ENCODE measurements at places on chromosomes 4 and X.

GRCh38 chr4:1961563-1961962 lies 47.2 kb downstream of the NELFA start:
- no peak for DNase-seq

- DNase-seq, result no peak
Observed at GRCh38 chr4:72665171-72665968, 96.3 kb upstream of the ADAMTS3 start.

- no peak for DNase-seq
Observed at GRCh38 chrX:51435101-51435500, 61.3 kb downstream of the NUDT11 start.

DNA sequence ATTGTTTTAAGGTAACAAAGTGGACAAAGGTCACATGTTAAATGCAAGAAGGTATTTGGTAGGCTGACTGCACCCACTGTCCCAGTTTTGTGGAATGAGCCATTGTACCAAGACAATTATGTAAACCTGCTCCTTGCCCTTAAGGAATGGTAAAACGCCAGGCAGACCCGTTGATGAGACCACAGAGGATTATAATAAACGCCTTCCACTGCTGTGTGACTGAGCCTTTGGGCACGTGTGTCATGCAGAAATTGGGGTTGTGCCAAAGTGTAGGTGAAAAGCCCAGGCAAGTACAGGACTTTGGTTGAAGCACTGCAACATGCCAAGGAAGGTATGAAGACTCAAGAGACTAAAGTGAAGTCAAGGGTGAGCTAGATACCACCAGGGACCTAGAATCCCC lies 59.7 kb downstream of the LRRC66 start:
- no peak for DNase-seq

- DNase-seq, result no peak
Observed at GRCh38 chrX:17828171-17828570, 32.9 kb downstream of the RAI2 start.

GRCh38 chr4:76549765-76550164 lies 114.7 kb downstream of the SHROOM3 start:
- DNase-seq, result no peak

- DNase-seq, result no peak
Observed at GRCh38 chr4:6280365-6280996, 10.8 kb downstream of the WFS1 start.

DNA sequence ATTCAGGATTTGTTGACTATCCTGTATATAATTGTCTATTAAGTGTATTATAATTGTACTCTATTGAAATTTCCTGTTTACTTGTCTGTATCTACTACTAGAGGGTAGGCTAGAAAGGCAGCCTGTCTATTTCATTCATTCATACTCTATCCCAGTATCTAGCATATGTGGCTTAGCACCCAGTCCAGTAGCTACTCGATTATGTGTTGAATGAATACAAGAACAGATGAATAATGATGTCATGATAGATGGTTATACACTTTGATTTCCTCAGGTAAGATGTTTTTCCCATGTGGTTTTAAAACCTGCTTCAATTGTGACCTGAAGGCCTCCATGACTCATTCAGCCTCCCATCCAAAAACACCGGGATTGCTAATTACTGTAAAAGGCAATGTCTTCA lies 68.0 kb downstream of the IL21 start:
- DNase-seq, result no peak

- DNase-seq, result no peak
Observed at GRCh38 chrX:68666580-68666979, 19.1 kb downstream of the STARD8 start.

GRCh38 chr4:81898862-81899504 lies 427.3 kb upstream of the RASGEF1B start:
- DNase-seq, result no peak

DNA sequence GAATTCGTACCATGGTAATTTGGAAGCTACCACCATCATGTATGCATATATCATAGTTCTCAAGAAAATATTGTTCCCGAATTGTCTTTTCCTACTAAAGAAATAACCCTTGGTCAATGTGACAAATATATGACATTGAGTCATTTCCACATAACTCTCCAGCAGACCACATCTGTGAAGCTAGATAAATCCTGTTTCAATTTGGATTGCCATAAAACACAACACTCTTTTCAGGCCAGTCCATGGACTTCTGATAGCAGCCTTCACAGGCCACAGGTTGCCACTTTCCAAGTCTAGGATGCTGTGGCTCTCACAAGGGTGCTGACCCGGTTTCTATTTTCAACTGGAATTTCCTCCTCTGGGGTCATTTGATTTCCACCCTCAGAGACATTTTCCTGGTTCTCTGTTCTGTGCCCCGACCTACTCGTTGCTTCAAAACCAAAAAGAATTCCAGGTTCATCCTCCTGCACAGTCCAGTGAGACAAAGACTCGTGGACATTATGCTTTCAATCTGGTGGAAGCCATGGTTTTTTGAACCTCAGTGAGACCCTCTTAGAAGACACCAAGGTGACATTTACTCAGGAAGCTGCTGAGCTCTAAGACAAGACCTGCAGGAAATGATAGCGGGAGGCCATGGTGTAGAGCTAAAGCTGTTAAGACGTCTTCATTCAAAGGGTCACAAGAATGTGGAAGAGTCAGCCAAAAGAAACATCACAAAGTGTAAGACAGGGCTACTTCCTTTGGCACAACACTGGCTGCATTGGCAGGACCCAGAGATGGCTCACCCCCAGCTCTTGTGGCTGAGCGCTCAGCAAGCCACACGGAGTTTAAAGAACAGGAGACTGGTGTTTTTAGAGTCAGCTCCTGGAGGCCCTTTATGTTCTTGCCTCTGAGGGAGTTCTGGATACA lies 119.8 kb downstream of the AMELX start:
- DNase-seq, result no peak

DNA sequence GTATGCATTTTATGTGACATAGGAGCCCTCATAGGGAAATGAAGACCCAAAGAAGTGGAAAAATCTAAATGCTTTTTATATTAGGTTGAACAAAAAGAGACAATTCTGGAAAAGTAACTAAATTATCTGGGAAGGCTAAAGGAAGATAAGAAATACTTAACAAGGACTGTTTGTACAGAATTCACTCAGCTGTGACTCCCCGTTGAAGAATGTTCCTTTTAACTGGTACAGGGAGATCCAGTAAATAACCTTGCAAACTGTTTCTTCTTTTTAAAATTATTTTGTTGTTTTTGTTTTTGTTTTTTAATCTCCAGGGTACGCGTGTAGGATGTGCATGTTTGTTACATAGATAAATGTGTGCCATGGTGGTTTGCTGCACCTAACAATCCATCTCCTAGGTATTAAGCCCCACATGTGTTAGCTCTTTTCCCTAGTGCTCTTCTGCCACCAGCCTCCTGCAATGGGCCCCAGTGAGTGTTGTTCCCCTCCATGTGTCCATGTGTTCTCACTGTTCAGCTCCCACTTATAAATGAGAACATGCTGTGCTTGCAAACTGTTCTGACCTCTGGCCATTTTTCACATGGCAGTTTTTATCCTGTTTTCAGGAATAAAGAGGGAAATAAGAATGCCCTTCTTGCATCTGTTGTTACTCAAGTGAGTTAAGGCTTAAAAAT lies 81.7 kb downstream of the PWWP3B start:
- no peak for DNase-seq

GRCh38 chr4:1026115-1026514 lies 14.7 kb downstream of the FGFRL1 start:
- DNase-seq, result no peak

GRCh38 chrX:67953658-67954057 lies 409.8 kb downstream of the AR start:
- no peak for DNase-seq

- DNase-seq, result no peak
Observed at GRCh38 chr4:97762115-97762512, 381.2 kb downstream of the STPG2 start.

Measured in iPS DF 6.9 (cell line).